ENCODE measurements at places on chromosomes 7 and 10.

DNA sequence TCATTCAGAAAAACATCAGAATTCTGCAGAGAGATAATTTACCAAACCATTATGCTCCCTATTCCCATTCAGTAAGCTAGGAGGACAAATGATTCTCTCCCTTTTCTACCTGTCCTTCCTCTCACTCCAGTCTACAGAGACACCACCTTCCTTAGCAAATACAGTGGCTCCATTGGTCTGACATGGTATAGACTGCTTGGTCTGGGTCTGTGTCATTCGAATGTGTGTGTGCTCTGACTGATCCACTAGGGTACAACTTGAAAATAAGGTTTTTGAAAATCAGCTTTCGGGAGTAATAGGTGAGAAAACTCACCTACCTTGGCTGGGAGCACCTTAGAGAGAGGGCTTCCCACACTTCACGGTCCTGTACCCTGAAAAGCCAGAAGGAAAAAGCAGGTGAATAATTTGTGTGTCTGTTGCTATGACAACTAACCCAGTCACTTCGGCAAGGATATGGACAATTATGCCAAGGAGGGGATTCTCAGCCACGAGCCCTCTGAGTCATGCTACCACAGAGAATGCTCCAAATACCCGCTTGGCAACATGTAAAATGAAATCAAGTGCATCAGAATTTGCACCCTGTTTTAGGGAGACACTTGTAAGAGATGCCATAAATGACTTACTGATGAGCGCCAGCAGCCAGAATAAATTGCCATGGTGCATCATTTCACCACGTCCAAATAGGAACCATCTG lies 114.5 kb upstream of the PRKCQ start:
- DNase-seq = no peak

DNA sequence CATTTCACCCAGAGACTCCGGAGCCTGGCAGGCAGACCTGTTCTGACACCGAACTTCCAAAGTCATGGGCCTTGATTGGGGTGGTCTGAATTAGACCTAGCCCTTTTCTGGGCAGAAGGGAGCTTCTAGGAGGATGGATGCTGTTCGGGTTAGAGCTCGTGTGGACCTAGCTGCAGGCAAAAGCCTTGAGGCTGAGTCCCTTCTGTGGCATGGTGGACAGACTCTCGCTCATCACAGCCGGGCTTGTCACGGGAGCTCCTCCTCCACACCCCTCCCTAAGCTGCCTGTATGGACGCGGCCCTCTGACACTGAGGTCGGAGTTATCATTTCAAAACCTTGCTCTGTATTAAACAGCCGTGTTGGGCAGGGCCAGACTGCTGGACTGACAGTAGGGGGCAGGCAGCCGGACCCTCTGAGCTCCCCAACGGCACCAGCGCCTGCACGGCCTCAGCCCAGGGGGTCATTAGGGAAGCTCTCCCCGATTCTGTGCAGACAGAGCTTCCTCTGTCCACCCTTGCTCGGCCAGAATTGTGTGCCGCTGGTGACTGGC lies 2.2 kb downstream of the IRF5 start:
- no peak for DNase-seq

GRCh38 chr7:136114966-136115762 lies 138.0 kb upstream of the MTPN start:
- DNase-seq = no peak

GRCh38 chr10:128411643-128412042 lies 285.4 kb upstream of the MKI67 start:
- no peak for DNase-seq
